IPS-NIHi11 (cell line): ENCODE measurements at places on chromosomes 3 and 15.

DNA sequence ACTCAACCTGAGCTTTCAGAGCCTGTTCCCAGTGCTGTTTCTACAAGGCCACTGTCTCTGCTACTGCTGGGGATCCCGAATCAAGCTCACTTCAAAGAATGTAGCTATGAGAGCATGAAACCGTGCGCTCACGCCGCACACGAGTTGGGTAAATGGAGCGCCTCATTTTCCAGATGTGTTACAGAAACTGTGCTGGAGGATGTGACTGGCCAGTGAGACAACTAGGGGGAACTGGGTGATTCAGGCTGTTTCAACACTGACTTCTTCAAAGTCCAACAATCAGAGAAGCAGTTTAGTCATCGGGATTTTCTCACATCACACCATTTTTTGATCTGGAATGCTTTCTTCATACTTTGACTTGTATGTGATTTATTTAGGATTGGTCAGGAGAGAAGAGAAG lies 3.5 kb downstream of the ZNF710 start:
- DNase-seq: no peak

- DNase-seq: no peak
These were observed 29.0 kb downstream of the ACAD11 start for GRCh38 chr3:132630612-132631011.

- DNase-seq: no peak
These were observed 81.7 kb downstream of the BTD start for GRCh38 chr3:15683253-15683652.

GRCh38 chr3:65702202-65702601 lies 336.5 kb downstream of the MAGI1 start:
- DNase-seq: no peak

- DNase-seq: no peak
These were observed 161.6 kb downstream of the GAP43 start for GRCh38 chr3:115784739-115785536.
